ENCODE measurements at places on chromosomes 3 and 15. TPM values are rescaled to one million over a fixed set of nuclear protein-coding genes. Genes with fewer than 3 reads are reported as not detected.

Gene UBE2E2
- total RNA-seq = 123 TPM

Gene CTXN2
- total RNA-seq = not detected

Gene RAB6B
- total RNA-seq = 0.65 TPM

Gene BBS4
- total RNA-seq = 13.2 TPM

Gene TTC14
- 11.6 TPM for total RNA-seq

Gene SNTN
- total RNA-seq = not detected

Gene EOGT
- 24.8 TPM for total RNA-seq

Gene KCNMB3
- 1.4 TPM for total RNA-seq

Gene CKMT1A
- total RNA-seq = not detected

Gene MEGF11
- total RNA-seq = not detected

Gene HIGD2B
- total RNA-seq = not detected

Gene IGSF10
- total RNA-seq = 3.7 TPM

Gene ARHGAP31
- total RNA-seq = 3.0 TPM

Gene ASB14
- total RNA-seq = not detected

Gene ALDH1A3
- total RNA-seq = 22.7 TPM

Gene BTLA
- total RNA-seq = 0.26 TPM

Gene CCDC54
- not detected for total RNA-seq

Gene KLHDC8B
- 42.7 TPM for total RNA-seq

Gene DNAH1
- total RNA-seq = 0.96 TPM

Gene DISP2
- total RNA-seq = 0.08 TPM

Gene ZMYND10
- total RNA-seq = 0.48 TPM

Gene HEXA
- 148 TPM for total RNA-seq

Gene CYP8B1
- total RNA-seq = not detected

Gene CCDC71
- 47.1 TPM for total RNA-seq

Gene P3H2
- total RNA-seq = 8.1 TPM

Gene NR2E3
- not detected for total RNA-seq

Gene WDR72
- total RNA-seq = not detected

Gene ENTPD3
- total RNA-seq = not detected

Gene GLDN
- 2.1 TPM for total RNA-seq

Gene FSTL1
- 376 TPM for total RNA-seq

Gene OSTN
- total RNA-seq = not detected

Gene SMARCC1
- total RNA-seq = 22.6 TPM

Gene COLQ
- total RNA-seq = not detected

Measured in epithelial cell of alveolus of lung (primary cell).